Left ventricle myocardium inferior (tissue), 1 donor: ENCODE measurements at places on chromosomes 16 and 17. TPM values are rescaled to one million over a fixed set of nuclear protein-coding genes. Genes with fewer than 3 reads are reported as not detected.

- no peaks in the 10 kb centered on the region for H3K27me3 ChIP-seq
- H3K27ac ChIP-seq, result no peak overlapping the region
- H3K36me3 ChIP-seq, result peaks cover 44% of the 10 kb centered on the region
- peaks cover 13% of the 10 kb centered on the region for H3K4me1 ChIP-seq
These were observed 9.7 kb downstream of the ZNF19 start for GRCh38 chr16:71479420-71479819.

GRCh38 chr16:77594799-77595596 lies 127.3 kb upstream of the NUDT7 start:
- H3K27ac ChIP-seq, result no peak overlapping the region
- peaks cover 7% of the 10 kb centered on the region for H3K4me1 ChIP-seq
- H3K36me3 ChIP-seq, result no peaks in the 10 kb centered on the region
- no peak for DNase-seq
- no peak overlapping the region for H3K4me3 ChIP-seq

- no peak for DNase-seq
- H3K27me3 ChIP-seq, result no peaks in the 10 kb centered on the region
- no peaks in the 10 kb centered on the region for H3K36me3 ChIP-seq
- H3K4me1 ChIP-seq, result peaks cover 23% of the 10 kb centered on the region
- no peak overlapping the region for H3K27ac ChIP-seq
These were observed 704.1 kb downstream of the CDH11 start for GRCh38 chr16:64417711-64418227.

GRCh38 chr17:5523249-5523648 lies 36.9 kb downstream of the MIS12 start:
- no peak overlapping the region for H3K27ac ChIP-seq
- peaks cover 45% of the 10 kb centered on the region for H3K36me3 ChIP-seq
- no peaks in the 10 kb centered on the region for H3K27me3 ChIP-seq
- H3K4me1 ChIP-seq, result peaks cover 11% of the 10 kb centered on the region
- no peak overlapping the region for H3K4me3 ChIP-seq

DNA sequence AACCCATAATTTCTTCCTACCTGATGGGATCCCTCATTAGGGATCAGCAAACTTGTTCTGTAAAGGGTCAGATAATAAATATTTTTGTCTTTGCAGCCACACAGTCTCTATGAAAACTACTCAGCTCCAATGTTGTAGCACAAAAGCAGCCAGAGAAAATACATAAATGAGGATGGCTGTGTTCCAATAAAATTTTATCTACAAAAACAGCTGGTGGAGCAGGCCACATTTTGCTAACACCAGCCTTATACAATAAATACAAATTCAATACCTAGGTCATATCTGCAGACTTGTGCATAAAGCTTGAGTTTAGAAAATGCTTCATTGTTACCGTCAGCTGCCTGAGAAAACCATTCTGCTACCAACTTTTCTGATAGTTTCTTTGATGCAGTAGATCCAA lies 38.4 kb upstream of the INTS2 start:
- DNase-seq, result no peak
- no peaks in the 10 kb centered on the region for H3K4me1 ChIP-seq
- H3K27me3 ChIP-seq, result no peaks in the 10 kb centered on the region
- H3K36me3 ChIP-seq, result peaks cover 99% of the 10 kb centered on the region
- no peak overlapping the region for H3K27ac ChIP-seq

DNA sequence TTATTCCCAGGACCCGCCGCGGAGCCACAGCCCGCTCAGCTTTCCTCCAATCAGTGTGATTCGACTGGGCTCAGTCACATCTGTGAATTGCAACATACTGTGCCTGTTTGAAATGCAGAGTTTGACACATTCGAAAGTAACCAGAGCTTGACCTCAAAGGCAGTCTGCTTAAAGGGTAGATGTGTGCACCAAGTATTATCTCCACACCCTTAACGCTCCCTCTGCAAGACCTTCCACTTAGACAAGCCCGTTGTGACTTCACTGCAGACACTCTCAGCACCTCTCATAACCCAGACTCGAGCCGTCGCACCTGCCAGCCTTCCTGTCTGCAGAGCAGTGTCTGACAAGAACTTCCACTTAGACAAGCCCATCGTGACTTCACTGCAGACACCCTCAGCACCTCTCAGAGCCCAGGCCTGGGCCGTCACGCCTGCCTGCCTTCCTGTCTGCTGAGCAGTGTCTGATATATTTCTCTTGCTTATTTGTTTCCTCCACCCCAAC lies 3.7 kb downstream of the KLHDC4 start:
- no peak overlapping the region for H3K4me3 ChIP-seq
- H3K4me1 ChIP-seq, result peaks cover 22% of the 10 kb centered on the region
- no peaks in the 10 kb centered on the region for H3K27me3 ChIP-seq

GRCh38 chr16:50535506-50536257 lies 12.5 kb upstream of the NKD1 start:
- H3K27ac ChIP-seq, result no peak overlapping the region
- H3K27me3 ChIP-seq, result peaks cover 47% of the 10 kb centered on the region
- no peak for DNase-seq
- H3K4me3 ChIP-seq, result no peak overlapping the region
- no peaks in the 10 kb centered on the region for H3K36me3 ChIP-seq

CCL8 gene
- 0.41 TPM for total RNA-seq

TSPAN10 gene
- 0.30 TPM for total RNA-seq

LGALS9B gene
- total RNA-seq, result not detected

NT5M gene
- 11.2 TPM for total RNA-seq
